Uterus (tissue), 4 donors: ENCODE measurements at places on chromosomes 12 and 14. TPM values are rescaled to one million over a fixed set of nuclear protein-coding genes. Genes with fewer than 3 reads are reported as not detected.

Gene IFT81
- total RNA-seq, result 29.0 TPM

Gene LGR5
- 34.5 TPM for total RNA-seq

Gene KCNH5
- total RNA-seq, result not detected

Gene FGF6
- total RNA-seq, result not detected

Gene FAIM2
- 1.5 TPM for total RNA-seq

Gene ERGIC2
- 16.4 TPM for total RNA-seq
